ENCODE measurements at places on chromosomes 12 and 14. TPM values are rescaled to one million over a fixed set of nuclear protein-coding genes. Genes with fewer than 3 reads are reported as not detected.

GRCh38 chr12:54740882-54741281, 92.7 kb upstream of the DCD start:
- no peak for DNase-seq
- H3K27me3 ChIP-seq = no peaks in the 10 kb centered on the region
- H3K36me3 ChIP-seq = no peaks in the 10 kb centered on the region
- H3K27ac ChIP-seq = no peak overlapping the region
- no peaks in the 10 kb centered on the region for H3K4me1 ChIP-seq

DNA sequence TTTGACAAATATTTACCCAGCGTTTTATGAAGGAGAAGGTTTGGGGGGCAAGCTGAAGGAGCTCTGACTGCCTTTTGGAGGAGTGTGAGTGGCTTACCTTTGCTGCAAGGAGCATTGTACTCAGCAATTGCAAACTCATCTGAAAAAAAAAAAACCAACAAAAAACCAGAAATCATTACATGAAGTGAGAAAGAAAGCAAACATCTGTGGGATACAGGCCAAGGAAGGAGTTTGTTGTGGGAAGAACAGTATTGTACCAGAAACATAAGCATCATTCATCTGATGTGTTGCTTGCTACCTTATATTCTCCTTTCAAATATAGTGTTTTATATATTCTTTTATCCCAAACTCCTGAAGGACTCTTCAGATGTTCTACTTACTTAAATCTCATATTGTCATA, 47.6 kb downstream of the A2M start:
- no peaks in the 10 kb centered on the region for H3K36me3 ChIP-seq
- DNase-seq = no peak
- no peak overlapping the region for H3K27ac ChIP-seq
- H3K4me1 ChIP-seq = no peaks in the 10 kb centered on the region
- no peak overlapping the region for H3K4me3 ChIP-seq

DNA sequence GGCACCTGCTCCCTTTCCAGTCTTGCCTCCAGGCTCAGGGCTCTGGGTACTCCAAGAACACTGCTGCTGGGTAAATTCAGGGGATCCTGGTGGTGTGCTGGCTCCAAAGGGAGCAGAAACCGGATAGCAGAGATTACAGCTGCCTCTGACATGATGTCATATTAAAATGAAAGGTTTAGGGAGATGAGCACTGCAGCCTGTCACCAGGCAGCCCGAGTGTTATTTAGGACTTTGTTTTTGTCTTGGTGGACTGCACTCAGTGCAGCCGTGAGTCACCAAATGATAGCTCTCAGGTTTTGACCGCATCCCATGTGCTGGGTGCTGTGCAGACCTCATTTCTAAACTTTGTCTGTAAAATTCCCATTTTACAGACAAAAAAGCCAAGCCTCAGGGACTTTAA, 266.0 kb upstream of the CRY1 start:
- DNase-seq = no peak
- no peaks in the 10 kb centered on the region for H3K27me3 ChIP-seq
- no peak overlapping the region for H3K27ac ChIP-seq
- no peaks in the 10 kb centered on the region for H3K36me3 ChIP-seq
- no peak overlapping the region for H3K4me3 ChIP-seq

GRCh38 chr12:21353487-21353886, 18.8 kb upstream of the SLCO1A2 start:
- no peaks in the 10 kb centered on the region for H3K27me3 ChIP-seq
- no peak overlapping the region for H3K27ac ChIP-seq
- DNase-seq = no peak
- H3K36me3 ChIP-seq = no peaks in the 10 kb centered on the region
- H3K4me1 ChIP-seq = peaks cover 7% of the 10 kb centered on the region

Gene TMEM119
- total RNA-seq = not detected

Gene PITPNM2
- total RNA-seq = 0.04 TPM

Gene CRIP1
- 140 TPM for total RNA-seq

All from Karpas-422 (cell line).